ENCODE measurements at places on chromosomes 5 and 9.

GRCh38 chr5:165996201-165996875 is 2295.1 kb upstream of the WWC1 start:
- no peak for DNase-seq

DNA sequence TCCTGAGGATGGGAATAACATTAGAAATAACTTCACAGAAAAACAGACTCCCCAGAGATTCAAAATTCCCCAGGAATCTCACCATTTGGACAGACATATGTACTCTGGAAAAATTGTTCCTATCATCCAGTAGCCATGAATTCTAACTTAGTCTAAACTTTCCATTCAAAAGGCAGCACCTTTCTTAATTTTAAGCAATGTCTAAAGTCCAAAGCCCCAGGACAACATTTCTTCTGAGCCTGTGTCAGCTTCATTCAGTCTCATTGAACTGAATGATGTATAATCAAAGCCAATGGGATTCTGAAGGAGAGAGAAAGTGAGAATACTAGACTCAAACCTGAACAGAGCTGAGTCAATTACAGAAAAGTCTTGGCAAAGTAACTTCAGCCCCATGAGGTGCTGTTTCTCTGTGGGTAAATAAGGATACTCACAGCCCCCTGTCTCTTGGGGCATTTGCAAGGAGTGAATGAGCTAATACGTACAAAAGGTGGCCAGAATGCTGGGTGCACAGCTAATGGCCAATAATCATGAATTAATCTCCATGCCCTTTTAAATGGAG is 140.6 kb downstream of the SEMA5A start:
- DNase-seq = no peak

DNA sequence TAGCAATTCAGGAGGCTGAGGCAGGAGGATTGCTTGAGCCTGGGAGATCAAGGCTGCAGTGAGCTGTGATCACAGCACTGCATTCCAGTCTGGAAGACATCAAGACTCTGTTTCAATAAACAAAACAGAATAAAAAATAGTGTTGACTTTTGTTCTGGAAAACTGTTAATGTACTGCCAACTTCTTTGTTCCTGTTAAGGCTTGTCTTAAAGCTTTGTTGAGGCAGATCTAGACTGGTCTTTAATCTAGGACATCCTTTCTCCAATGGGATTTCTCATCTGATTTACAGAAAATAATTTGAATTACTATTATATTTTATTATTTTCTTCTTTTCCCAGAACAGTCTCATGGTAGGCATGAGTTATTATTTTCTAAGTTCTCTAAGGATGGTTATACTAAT is 26.0 kb downstream of the BDP1 start:
- DNase-seq = no peak

DNA sequence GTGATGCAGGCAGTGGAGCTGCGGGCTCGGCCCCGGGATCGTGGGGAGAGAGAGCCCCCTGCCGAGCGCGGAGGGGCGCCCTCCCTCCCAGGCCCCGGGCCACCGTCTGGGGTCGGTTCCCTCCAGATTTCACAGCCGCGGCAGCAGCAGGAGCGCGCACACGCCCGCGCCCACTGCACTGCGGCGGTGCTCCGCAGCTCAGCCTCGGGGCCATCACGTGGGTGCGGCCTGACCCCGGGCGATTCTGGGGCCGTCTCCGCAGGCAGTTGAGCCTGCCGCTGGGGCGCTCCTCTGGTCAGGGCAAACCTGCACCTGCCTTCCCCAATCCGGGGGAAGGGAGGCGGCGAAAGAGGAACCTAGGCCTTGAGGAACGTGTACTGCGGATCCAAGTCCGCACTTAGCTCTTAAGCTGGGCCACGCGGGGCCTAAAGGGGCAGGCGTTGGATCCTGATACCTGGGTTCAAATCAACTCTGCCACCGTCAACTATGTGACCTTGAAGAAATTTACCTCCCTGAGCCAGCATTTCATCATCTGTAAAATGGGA is 9.4 kb upstream of the DELE1 start:
- no peak for DNase-seq

DNA sequence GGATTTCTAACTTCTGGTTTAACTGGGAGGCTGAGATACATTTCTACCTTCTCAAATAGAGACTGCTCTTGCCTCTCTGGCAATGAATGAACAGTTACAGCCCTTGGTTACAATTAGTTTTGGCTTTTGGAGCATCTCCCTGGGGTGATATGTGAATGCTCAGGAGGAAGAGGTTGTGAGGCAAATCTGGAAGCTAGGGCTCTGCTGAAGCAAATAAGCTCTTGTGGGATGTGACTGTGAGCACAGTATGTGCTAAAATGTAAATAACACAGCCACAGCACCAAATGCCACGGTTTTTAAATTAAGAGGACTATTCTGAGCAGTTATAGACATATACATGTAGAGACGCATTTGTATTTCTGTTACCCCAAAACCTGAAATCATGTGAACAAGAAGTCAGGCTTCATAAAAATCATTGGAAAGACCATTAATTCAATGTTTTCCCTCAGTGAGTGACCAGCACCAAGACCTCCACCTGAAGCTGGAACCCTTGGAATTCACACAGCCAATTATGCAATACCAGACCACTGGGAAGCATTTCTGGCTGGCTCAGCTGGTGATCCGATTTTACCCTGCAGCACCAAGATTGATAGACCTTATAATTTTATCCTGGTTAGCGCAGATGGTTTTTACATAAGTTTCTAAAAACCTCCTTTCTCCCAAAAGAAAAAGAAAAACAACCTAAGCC is 3.0 kb upstream of the SLC44A1 start:
- no peak for DNase-seq

- DNase-seq = no peak
Measured at GRCh38 chr5:131496400-131496713, 138.7 kb downstream of the RAPGEF6 start.

DNA sequence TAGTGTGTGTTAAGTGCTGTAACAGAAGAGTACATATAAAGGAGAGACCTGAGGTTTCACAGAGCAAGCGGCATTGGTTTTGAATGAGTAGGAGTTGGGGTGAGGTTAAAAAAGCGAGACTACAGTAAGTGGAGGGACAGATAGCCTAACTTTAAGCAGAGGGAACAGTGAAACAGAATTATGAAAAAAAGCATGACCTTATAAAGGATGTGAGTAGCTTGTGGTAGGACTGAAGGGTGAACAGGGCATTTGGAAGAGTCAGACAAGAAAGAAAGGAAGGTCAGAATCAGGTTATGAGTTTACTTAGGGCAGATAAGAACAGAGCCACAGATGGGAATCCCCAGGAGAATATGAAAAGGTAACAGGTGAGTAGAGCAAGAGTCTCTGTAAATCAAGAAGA is 22.5 kb downstream of the MSANTD3 start:
- no peak for DNase-seq

GRCh38 chr9:109336409-109336808 is 15.6 kb upstream of the EPB41L4B start:
- no peak for DNase-seq

DNA sequence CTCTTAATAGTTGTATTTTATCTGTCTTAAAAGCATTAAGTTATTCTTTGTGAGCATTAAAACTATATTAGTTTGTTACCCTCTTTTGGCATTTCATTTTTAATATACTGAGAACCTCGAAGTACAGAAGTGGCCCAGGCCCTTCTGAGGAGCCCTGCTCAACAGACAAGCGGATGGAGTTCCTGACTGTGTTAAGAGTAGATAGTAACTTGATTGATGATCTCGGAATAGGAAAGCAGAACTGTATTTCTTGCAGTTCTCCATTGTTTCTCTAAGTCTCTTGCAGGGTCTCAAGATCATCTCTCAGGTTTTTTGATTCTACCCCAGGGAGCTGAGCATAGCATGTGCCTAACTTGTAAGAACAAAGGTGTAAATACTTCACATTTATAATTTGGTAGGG is 139.6 kb downstream of the SMARCA2 start:
- no peak for DNase-seq
